Activated CD4-positive, alpha-beta T cell treated with anti-CD3 and anti-CD28 coated beads, Interleukin-2, amount 50 U/mL, for 24 hours (primary cell): ENCODE measurements at places on chromosomes 2 and 18.
A peak's percentile ranks its signal among the peaks of the same experiment; 100 is the strongest.

- no peak for DNase-seq
Observed at GRCh38 chr2:66477135-66477842, 42.4 kb downstream of the MEIS1 start.

GRCh38 chr18:37634516-37634915 is 68.9 kb upstream of the CELF4 start:
- no peak for DNase-seq

GRCh38 chr18:65737471-65737955 is 13.3 kb upstream of the CDH7 start:
- no peak for DNase-seq

DNA sequence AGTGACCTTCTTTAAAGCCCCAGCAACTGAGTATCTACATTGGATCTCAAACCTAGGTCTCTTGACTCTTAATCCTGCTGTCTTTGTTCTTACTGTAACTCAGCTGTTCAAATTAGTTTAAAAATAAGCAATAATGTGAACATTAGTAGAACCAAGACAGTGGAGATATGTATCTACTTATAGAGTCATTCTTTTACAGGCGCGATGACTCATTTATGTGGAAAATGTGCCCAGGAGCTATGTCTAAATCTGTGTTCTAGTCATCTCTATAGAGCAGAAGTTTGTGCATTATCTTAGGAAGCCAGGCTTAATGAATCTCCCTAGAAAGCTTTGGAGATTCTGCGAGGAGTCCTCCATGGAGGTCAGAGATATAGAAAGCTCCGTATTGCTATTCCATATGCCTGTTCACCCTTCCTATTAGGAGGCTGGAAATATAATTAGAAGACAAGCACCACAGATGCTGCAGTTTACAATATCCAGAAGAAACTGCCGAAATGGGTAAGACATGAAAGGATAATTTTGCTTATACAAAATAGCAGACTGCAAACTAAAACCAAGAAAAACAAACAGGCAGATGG is 211.6 kb downstream of the TRIB2 start:
- peak; percentile 11 for DNase-seq

- DNase-seq: no peak
Observed at GRCh38 chr2:8693157-8693821, 11.4 kb downstream of the ID2 start.

- no peak for DNase-seq
Observed at GRCh38 chr2:225027061-225027762, 15.1 kb downstream of the DOCK10 start.

- DNase-seq: no peak
Observed at GRCh38 chr2:236715491-236715961, 145.9 kb downstream of the ACKR3 start.

GRCh38 chr2:3033315-3033714 is 344.3 kb downstream of the EIPR1 start:
- DNase-seq: no peak

GRCh38 chr2:113089916-113090315 is 22.1 kb downstream of the IL1F10 start:
- DNase-seq: no peak

- DNase-seq: no peak
Observed at GRCh38 chr2:12718711-12719399, 2.1 kb downstream of the TRIB2 start.
